ENCODE measurements at places on chromosomes 4 and X. TPM values are rescaled to one million over a fixed set of nuclear protein-coding genes. Genes with fewer than 3 reads are reported as not detected.

DNA sequence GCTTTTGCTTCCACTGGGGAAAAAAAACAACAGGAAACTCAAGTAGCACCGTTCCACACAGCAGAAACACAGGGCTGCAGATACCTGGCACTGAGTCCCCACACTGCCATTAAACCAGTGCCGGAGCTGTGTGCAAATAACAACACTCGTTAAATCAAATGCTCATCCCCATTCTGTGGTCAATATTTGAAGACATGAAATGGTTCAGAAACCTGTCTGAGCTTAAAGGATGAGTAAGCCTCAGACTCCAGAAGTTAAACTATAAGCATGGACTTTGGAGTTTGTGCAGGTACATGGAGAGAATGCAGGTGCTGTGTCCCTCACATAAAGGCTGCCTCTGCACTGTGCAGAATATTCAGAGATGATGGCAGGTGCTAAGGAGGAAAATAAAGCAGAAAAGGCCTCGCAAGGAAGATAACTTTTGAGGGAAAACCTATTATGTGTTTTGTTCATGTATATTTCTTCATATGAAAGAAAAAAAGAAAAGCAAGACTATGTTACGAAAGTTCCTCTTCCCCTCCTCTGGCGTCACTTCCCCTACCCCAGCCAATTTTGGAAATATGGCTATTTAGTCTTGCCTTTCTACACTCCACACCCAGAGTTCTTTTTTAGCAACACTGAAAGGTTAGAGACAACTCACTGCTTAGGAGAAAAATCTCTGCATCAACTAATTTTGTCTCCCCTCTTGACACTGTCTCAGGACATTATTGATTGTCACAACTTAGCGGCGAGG lies 4.6 kb downstream of the MPP1 start:
- DNase-seq, result no peak

- DNase-seq, result no peak
These were observed 144.4 kb upstream of the GALNT7 start for GRCh38 chr4:173024203-173024602.

The ZIC3 gene
- not detected for total RNA-seq

The MAGIX gene
- total RNA-seq, result 1.7 TPM

The F11 gene
- 1.1 TPM for total RNA-seq

The ARHGAP24 gene
- 1.7 TPM for total RNA-seq

The HAND2 gene
- total RNA-seq, result not detected

The TREX2 gene
- 3.1 TPM for total RNA-seq

Data from natural killer cell (primary cell).